Testis (tissue), 5 donors: ENCODE measurements at places on chromosomes 7 and 10. TPM values are rescaled to one million over a fixed set of nuclear protein-coding genes. Genes with fewer than 3 reads are reported as not detected.

LBX1 gene
- 0.12 TPM for total RNA-seq

- DNase-seq, result no peak
- H3K27ac ChIP-seq, result no peak overlapping the region
- H3K27me3 ChIP-seq, result no peaks in the 10 kb centered on the region
- H3K4me1 ChIP-seq, result no peaks in the 10 kb centered on the region
Observed at GRCh38 chr7:31125171-31125570, 73.1 kb downstream of the ADCYAP1R1 start.

GNG11 gene
- total RNA-seq, result 4.0 TPM

DNA sequence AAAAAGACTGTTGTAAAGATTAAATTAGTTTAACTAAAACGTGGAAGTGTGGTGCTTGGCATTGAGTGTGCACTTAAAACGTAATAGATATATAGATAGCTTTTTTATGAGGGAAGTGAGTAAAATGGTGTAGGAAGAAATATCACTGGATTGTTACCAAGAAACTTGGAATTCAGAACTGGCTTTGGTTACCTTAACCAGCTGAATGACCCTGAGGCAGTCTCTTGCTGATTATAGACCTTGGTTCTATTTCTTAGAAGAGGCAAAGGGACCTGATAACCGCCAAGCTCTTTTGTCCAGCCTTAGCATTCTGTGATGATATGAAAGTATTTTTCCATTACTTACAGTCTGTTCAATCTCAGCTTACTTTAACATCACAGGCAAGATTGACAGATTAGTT, 3.8 kb downstream of the REEP3 start:
- H3K4me1 ChIP-seq, result peaks cover 3% of the 10 kb centered on the region
- H3K27me3 ChIP-seq, result no peaks in the 10 kb centered on the region
- H3K36me3 ChIP-seq, result no peaks in the 10 kb centered on the region

GRCh38 chr10:3887404-3887803, 102.4 kb upstream of the KLF6 start:
- H3K36me3 ChIP-seq, result no peaks in the 10 kb centered on the region
- no peak for DNase-seq
- peaks cover 17% of the 10 kb centered on the region for H3K4me1 ChIP-seq

DNA sequence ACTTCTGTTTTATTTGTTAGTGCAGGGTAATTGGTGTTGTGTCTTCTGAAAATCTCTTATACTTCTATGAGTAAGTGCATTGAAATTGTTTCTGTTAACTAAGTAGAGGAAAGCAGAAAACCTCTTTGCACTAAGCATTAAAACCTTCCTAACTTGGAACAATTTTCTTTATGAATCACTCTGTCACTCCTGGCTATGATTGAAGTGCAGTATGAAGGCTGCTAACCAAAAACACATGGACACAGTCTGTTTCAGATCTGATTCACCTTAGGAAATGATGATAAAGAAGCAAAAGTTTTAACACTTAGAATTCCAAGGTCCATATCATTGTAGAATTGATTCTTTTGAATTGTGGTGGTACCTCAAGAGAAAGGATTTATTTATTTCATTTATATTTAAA, 41.9 kb downstream of the MET start:
- H3K36me3 ChIP-seq, result no peaks in the 10 kb centered on the region
- DNase-seq, result no peak
- no peak overlapping the region for H3K27ac ChIP-seq

GRCh38 chr10:70762441-70763175, 22.6 kb downstream of the TBATA start:
- H3K27ac ChIP-seq, result no peak overlapping the region
- no peaks in the 10 kb centered on the region for H3K36me3 ChIP-seq

NEBL gene
- 4.9 TPM for total RNA-seq

DNA sequence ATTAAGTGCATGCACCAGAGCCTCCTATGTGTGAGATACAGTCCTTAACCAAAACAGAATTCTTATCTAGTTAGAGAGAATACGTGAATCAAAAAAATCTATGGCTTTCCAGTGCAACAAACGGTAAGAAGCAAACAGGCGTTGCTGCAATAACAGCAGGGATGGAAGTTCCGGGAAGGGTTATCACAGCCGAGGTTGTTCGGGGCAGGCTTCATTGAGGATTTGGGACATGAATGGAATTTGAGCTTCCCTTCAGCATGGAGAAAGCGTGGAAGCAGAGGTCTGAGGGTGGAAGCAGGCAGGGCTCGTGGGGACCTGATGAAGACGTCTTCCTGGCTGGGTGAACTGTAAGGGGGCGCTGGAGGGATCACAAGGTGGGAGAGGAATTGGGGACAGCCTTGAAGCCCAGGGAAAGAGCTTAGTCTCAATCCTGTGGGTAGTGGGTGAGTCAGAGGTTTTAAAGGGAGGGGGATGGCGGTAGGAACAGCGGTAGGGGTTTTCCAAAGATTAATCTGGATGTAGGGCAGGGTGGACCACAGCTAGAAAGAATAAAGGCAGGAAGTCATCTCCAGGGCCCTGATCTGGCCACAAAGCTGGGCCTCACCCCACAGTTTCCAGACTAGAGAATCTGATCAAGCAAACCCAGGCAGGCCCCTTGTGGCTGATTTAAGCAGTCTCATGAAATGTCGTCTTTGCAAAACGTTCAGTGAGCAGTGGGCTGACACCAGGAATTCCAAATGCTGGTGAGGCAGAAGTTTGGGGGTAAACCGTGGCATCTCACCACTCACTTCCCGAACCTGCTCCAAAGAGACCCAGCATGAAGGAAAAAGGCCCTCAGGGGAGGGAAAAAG, 65.1 kb downstream of the CALML3 start:
- DNase-seq, result no peak
- no peaks in the 10 kb centered on the region for H3K4me1 ChIP-seq
- no peak overlapping the region for H3K4me3 ChIP-seq
- H3K27me3 ChIP-seq, result no peaks in the 10 kb centered on the region
- no peak overlapping the region for H3K27ac ChIP-seq
- H3K36me3 ChIP-seq, result no peaks in the 10 kb centered on the region

GRCh38 chr7:28296571-28297483, 115.5 kb upstream of the CREB5 start:
- H3K4me3 ChIP-seq, result no peak overlapping the region
- H3K4me1 ChIP-seq, result no peaks in the 10 kb centered on the region
- no peak overlapping the region for H3K27ac ChIP-seq
- DNase-seq, result peak; percentile 51
- no peaks in the 10 kb centered on the region for H3K36me3 ChIP-seq

- no peak overlapping the region for H3K4me3 ChIP-seq
- no peak for DNase-seq
- H3K36me3 ChIP-seq, result no peaks in the 10 kb centered on the region
- H3K27me3 ChIP-seq, result no peaks in the 10 kb centered on the region
- no peaks in the 10 kb centered on the region for H3K4me1 ChIP-seq
Observed at GRCh38 chr10:97760461-97761257, 11.1 kb downstream of the SFRP5 start.

AGR2 gene
- not detected for total RNA-seq

- no peak overlapping the region for H3K4me3 ChIP-seq
- H3K4me1 ChIP-seq, result peaks cover 14% of the 10 kb centered on the region
- H3K27ac ChIP-seq, result no peak overlapping the region
- no peaks in the 10 kb centered on the region for H3K36me3 ChIP-seq
- DNase-seq, result no peak
Observed at GRCh38 chr7:7870555-7870954, 98.0 kb upstream of the GLCCI1 start.

- H3K36me3 ChIP-seq, result no peaks in the 10 kb centered on the region
- no peak for DNase-seq
- H3K27ac ChIP-seq, result no peak overlapping the region
- no peaks in the 10 kb centered on the region for H3K27me3 ChIP-seq
- H3K4me3 ChIP-seq, result no peak overlapping the region
Observed at GRCh38 chr10:71513936-71514335, 117.2 kb downstream of the CDH23 start.

PTN gene
- 131 TPM for total RNA-seq

DNA sequence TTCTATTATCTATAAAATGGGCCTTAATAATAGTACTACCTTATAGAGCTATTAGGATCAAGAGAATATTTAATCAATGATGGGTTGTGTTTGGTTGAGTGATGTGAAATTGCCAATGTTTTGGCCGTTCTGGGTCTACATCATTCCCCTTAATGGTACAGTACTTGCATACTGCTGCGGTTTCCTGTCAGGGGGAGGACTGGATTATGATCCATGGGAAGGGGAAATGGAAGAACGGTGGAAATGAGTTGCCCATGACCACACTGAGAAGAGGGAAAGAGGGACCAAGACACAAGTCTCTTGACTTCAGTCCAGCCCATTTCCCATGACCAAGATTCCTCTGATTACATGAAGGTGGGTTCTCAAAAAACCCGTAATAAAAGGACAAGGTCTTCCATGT, 999 bp upstream of the MRPS24 start:
- DNase-seq, result no peak
- no peaks in the 10 kb centered on the region for H3K27me3 ChIP-seq
- peaks cover 10% of the 10 kb centered on the region for H3K4me1 ChIP-seq
- H3K36me3 ChIP-seq, result no peaks in the 10 kb centered on the region
- H3K4me3 ChIP-seq, result no peak overlapping the region

AASS gene
- 29.3 TPM for total RNA-seq

PHKG1 gene
- total RNA-seq, result 1.5 TPM

- H3K27me3 ChIP-seq, result no peaks in the 10 kb centered on the region
- peak; percentile 26 for DNase-seq
- H3K36me3 ChIP-seq, result no peaks in the 10 kb centered on the region
- H3K4me3 ChIP-seq, result no peak overlapping the region
- no peaks in the 10 kb centered on the region for H3K4me1 ChIP-seq
Observed at GRCh38 chr10:14822879-14823755, 14.7 kb downstream of the CDNF start.

MICALL2 gene
- total RNA-seq, result 39.4 TPM

GRCh38 chr10:87700031-87700796, 40.5 kb downstream of the PAPSS2 start:
- H3K27ac ChIP-seq, result no peak overlapping the region
- peaks cover 3% of the 10 kb centered on the region for H3K4me1 ChIP-seq
- H3K4me3 ChIP-seq, result no peak overlapping the region
- no peaks in the 10 kb centered on the region for H3K27me3 ChIP-seq
- DNase-seq, result no peak

DNA sequence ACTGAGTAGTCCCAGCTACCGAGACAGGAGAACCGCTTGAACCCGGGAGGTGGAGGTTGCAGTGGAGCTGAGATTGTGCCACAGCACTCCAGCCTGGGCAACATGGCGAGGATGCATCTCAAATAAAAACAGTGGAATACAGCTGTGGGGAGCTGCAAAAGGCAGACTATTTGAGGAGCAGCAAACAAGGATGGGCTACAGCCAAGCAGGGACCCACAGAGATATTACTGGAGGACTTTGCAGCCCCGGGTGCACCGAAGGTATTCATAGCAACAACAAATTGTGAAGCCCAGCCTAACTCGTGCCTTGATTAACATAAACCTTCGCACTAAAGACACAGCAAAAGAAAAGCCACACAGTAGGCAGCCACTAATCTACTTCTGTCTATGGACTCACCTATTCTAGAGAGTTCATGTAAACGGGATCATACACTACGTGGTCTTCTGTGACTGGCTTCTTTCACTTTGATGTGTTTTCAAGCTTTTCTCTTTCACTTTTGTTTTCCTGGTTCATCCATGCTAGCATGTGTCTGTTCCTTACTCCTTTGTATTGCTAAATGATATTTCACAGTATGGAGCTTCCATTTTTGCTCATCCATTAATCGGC, 34.0 kb downstream of the PODXL start:
- H3K36me3 ChIP-seq, result no peaks in the 10 kb centered on the region
- H3K27me3 ChIP-seq, result no peaks in the 10 kb centered on the region
- H3K4me1 ChIP-seq, result peaks cover 23% of the 10 kb centered on the region
- DNase-seq, result no peak
- H3K27ac ChIP-seq, result peak overlapping the region; percentile 80

- no peaks in the 10 kb centered on the region for H3K27me3 ChIP-seq
- H3K27ac ChIP-seq, result no peak overlapping the region
- H3K36me3 ChIP-seq, result no peaks in the 10 kb centered on the region
- no peaks in the 10 kb centered on the region for H3K4me1 ChIP-seq
- H3K4me3 ChIP-seq, result no peak overlapping the region
Observed at GRCh38 chr10:57017356-57018037, 656.4 kb upstream of the ZWINT start.

DNA sequence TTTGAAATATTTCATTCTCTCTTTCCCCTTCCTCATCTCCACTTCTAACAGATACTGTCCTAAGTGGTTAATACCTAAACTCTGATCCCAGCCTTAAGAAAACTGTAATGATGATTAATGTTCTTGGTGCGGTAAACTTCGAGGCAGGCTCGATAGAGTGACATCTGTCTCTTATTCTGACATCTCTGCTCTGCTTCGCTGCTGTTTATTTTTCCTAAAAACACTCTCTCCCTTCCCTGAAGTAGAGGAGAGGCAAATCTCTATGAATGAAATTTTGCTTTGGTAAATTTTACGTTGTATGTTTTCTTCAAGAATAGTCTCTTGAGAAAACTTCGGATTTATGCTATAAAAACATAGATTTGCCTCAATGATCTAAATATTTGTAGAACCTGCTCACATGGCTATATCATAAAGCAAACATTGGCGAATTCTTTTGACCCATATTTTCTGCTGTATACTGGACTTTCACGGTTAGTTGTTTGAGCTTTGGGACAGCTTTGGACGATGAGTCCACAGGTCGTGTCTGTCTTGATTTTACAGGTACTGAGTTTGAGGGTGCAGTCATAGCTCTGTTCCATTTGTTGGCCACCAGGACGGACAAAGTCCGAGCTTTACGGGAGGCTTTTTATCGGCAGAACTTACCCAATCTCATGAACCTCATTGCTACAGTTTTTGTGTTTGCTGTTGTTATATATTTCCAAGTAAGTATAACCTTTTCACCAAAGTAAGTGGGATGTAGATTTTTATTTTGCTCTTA, 27.1 kb downstream of the SEC61A2 start:
- H3K36me3 ChIP-seq, result no peaks in the 10 kb centered on the region
- DNase-seq, result no peak
- H3K27me3 ChIP-seq, result no peaks in the 10 kb centered on the region
- H3K27ac ChIP-seq, result no peak overlapping the region
- no peaks in the 10 kb centered on the region for H3K4me1 ChIP-seq
